ENCODE measurements at places on chromosomes 13 and 19. TPM values are rescaled to one million over a fixed set of nuclear protein-coding genes. Genes with fewer than 3 reads are reported as not detected.

Gene ATP7B
- 3.5 TPM for total RNA-seq

Gene NAPSA
- total RNA-seq = 0.36 TPM

Gene NFIC
- 101 TPM for total RNA-seq

Gene MUC16
- not detected for total RNA-seq

Gene CLDN10
- 3.4 TPM for total RNA-seq

Gene RBM26
- total RNA-seq = 21.0 TPM

Gene IER2
- total RNA-seq = 13.2 TPM

Gene CKM
- not detected for total RNA-seq

Gene RDH8
- not detected for total RNA-seq

Gene ZIK1
- 6.8 TPM for total RNA-seq

Gene SLC6A16
- total RNA-seq = 0.13 TPM

Gene HOMER3
- 113 TPM for total RNA-seq

Gene KLK7
- total RNA-seq = 0.13 TPM

Gene ZSCAN4
- not detected for total RNA-seq

Gene ZNF274
- total RNA-seq = 20.6 TPM

Gene CGB3
- not detected for total RNA-seq

Gene ZFP82
- total RNA-seq = 8.5 TPM

Gene ZNF569
- 7.5 TPM for total RNA-seq

Gene HSH2D
- total RNA-seq = not detected

Gene SELENOV
- not detected for total RNA-seq

Gene PCDH17
- 0.26 TPM for total RNA-seq

Gene FFAR3
- not detected for total RNA-seq
